ENCODE measurements at places on chromosomes 16 and 17. TPM values are rescaled to one million over a fixed set of nuclear protein-coding genes. Genes with fewer than 3 reads are reported as not detected.

The C1QTNF8 gene
- total RNA-seq, result 0.20 TPM

The KRTAP4-9 gene
- not detected for total RNA-seq

The TP53TG3B gene
- total RNA-seq, result not detected

The PIPOX gene
- total RNA-seq, result 1.8 TPM

DNA sequence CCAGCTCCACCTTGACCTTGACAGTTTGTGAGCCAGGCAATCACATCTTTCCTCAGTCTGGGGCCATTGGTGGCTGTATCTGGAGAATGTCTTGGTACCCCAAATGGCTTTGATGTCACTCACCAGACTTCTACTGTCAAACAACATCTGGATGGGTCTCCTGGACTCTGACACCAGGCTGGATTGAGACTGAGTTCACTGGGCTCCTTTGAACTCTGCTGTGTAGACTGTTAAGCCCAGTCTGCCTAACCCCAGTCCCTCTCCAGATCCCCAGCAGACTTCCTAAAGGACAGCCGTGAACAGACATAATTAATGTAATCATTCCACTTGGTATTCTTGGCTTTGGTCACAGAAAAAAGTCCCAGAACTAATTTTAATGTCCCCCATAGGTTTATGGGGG lies 84.1 kb upstream of the KIFC3 start:
- DNase-seq, result no peak
- no peak overlapping the region for H3K27ac ChIP-seq
- no peaks in the 10 kb centered on the region for H3K27me3 ChIP-seq
- peaks cover 4% of the 10 kb centered on the region for H3K4me1 ChIP-seq

DNA sequence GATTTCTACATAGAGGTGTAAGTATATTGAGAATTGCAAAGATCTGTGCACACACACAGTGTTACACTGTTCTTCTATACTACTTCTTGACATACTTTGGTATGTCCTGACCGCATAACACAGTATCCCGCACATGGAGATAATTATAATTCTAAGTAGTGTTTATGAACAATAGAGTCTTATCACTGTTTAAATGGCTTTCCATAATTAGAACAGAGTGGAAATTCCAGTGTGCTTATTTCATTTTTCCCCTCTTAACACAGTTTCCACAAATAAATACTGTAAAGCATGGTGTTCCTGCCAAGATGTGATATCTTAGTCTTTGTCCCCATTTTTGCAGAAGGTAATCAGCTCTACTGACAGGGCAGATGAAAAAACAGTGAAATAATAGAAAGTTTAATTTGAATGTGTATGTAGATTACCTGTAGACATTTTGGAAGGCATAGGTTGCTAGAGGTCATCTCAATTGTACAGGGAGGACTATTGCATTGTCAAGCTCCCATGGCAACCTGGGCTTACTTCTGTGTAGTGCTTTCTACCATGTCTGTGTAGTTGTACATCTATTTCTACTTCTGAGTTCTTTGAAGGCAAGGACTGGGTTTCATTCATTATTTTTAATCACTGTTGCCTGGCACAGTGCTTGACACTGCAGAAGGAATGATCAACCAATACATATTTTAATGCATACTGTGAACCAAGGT lies 10.1 kb upstream of the KRT28 start:
- no peak overlapping the region for H3K4me3 ChIP-seq
- no peaks in the 10 kb centered on the region for H3K4me1 ChIP-seq
- H3K27ac ChIP-seq, result no peak overlapping the region
- H3K36me3 ChIP-seq, result no peaks in the 10 kb centered on the region
- peaks cover 81% of the 10 kb centered on the region for H3K27me3 ChIP-seq
- no peak for DNase-seq

- H3K4me3 ChIP-seq, result peak overlapping the region; percentile 88
- no peaks in the 10 kb centered on the region for H3K27me3 ChIP-seq
- no peaks in the 10 kb centered on the region for H3K4me1 ChIP-seq
- no peak overlapping the region for H3K27ac ChIP-seq
- peaks cover 6% of the 10 kb centered on the region for H3K36me3 ChIP-seq
- DNase-seq, result no peak
Observed at GRCh38 chr16:11913425-11914079, 2.2 kb downstream of the GSPT1 start.

DNA sequence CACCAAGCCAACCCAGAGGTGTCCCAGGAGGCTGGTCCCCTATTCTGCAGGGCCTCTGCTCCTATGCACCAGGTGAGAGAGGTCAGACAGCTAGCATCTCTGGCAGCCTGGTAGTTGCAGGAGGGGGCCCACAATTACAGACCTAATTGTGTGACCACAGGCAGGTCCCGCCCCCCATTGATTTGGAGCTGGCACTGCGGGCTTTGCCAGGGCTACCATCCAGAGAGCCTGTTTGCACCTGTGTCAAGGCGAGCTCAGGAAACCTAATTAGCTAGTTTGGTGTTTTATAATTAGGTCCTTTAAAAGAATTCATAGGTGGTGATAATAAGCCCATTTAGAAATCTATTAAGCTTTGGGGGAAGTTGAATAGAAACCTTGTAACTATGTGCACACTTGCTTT lies 90.2 kb downstream of the MRM1 start:
- no peak for DNase-seq
- no peaks in the 10 kb centered on the region for H3K36me3 ChIP-seq
- no peak overlapping the region for H3K4me3 ChIP-seq
